Breast epithelium (tissue), 4 donors: ENCODE measurements at places on chromosomes 11 and 22.
A peak's percentile ranks its signal among the peaks of the same experiment; 100 is the strongest.

DNA sequence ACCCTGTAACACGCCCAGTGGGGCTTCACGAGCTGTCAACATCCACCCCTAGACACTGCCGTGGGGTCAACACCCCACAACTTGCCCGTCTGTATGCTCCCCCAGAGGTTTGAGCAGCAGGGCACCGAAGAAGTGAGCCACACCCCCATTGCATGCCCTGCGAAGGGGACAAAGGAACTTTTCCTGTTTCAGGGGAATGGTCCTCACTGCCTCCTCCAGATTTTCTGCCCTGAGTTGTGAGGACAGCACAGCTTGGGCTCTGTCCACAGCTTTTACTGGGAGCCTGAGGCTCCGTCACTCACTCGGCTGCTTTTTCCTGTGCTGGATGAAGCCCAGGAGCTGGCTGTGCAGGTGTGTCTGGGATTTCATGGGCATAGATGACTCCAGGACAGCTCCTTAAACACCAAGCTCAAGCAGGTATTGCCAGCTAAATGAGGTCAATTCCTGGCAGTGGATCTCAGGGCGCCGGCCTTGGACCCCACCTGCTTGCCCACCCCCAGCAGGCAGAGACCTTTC lies 40.2 kb upstream of the CCDC188 start:
- H3K4me3 ChIP-seq = no peak overlapping the region
- no peak for DNase-seq
- H3K36me3 ChIP-seq = no peaks in the 10 kb centered on the region
- no peaks in the 10 kb centered on the region for H3K27me3 ChIP-seq

- H3K27me3 ChIP-seq = no peaks in the 10 kb centered on the region
- no peak overlapping the region for H3K4me3 ChIP-seq
- DNase-seq = no peak
- no peaks in the 10 kb centered on the region for H3K36me3 ChIP-seq
These were observed 4.1 kb downstream of the INPP5J start for GRCh38 chr22:31126869-31127175.

GRCh38 chr11:126718276-126718675 lies 282.3 kb downstream of the KIRREL3 start:
- no peaks in the 10 kb centered on the region for H3K4me1 ChIP-seq
- DNase-seq = no peak
- H3K27me3 ChIP-seq = no peaks in the 10 kb centered on the region
- no peak overlapping the region for H3K4me3 ChIP-seq

GRCh38 chr11:61072316-61073109 lies 29.8 kb upstream of the CD5 start:
- H3K27me3 ChIP-seq = no peaks in the 10 kb centered on the region
- H3K27ac ChIP-seq = peak overlapping the region; percentile 70
- DNase-seq = no peak
- no peak overlapping the region for H3K4me3 ChIP-seq
- no peaks in the 10 kb centered on the region for H3K36me3 ChIP-seq

DNA sequence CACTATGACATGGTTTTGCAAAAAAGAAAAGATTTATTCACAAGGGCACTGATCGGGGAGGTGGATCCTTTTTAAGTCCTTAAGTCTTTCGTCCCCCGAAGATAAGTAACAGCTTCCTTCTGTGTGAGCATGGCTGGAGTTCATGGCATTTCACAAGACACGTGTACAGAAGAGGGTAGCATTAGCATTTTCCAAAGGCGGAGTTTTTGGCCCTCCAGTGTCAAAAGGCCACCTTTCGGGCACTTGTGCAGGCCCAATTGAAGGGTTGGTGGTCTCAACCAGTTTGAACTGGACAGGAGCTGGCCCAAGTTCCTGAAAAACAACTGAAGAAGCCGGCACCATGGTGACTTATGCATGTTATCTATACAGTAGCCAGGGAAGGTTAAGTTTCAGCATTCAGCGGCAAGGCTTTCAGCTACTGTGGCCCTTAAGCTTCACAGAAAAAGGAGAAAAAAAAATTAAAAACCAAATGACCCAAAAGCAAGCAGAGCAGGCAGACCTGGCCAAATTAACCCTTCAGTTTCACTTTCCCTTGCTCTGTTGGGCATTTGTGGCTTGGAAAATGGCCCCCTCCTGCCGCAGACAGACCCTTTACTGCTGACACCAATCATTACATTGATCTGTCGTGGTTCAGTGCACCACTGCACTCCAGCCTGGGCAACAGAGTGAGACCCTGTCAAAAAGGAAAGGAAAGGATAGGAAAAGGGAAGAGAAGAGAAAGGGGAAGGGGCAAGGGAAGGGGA lies 18.7 kb downstream of the ZNF74 start:
- H3K27me3 ChIP-seq = no peaks in the 10 kb centered on the region
- H3K27ac ChIP-seq = no peak overlapping the region
- DNase-seq = no peak
- no peaks in the 10 kb centered on the region for H3K36me3 ChIP-seq

DNA sequence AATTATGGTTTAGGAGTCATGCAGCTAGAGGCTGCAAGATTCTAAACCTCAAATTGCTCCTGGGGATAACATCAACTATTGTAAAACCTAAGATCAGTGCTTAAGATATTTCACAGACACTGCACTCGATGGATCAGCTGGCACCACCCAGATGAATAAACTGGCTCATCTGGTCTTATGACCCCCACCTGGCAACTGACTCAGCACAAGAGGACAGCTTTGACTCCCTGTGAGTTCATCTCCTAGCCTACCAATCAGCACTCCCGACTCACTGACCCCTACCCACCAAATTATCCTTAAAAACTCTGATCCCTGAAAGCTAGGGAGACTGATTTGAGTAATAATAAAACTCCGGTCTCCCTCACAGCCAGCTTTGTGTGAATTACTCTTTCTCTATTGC lies 782 bp upstream of the TTC12 start:
- H3K4me3 ChIP-seq = no peak overlapping the region
- no peaks in the 10 kb centered on the region for H3K27me3 ChIP-seq
- no peaks in the 10 kb centered on the region for H3K36me3 ChIP-seq
- DNase-seq = no peak
- H3K4me1 ChIP-seq = no peaks in the 10 kb centered on the region

DNA sequence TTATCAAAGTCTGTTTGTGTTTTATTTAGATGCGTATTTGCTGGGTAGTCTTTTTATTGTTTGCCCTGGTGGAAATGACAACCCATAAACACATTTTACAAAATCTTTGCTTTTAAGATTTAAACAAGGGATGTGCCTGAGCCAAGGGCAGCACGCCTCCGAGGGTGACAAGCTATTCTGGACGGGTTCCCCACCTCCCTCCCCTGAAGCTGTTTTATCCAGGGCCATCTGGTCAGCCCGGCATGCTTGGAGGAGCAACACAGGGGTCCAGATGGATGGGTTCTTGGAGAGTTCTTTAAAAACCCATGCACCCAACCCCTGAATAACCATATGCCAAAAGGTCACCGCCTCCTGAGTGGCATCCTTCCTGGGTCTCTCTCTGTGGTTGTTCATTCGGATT lies 408.9 kb downstream of the OPCML start:
- H3K4me3 ChIP-seq = no peak overlapping the region
- no peaks in the 10 kb centered on the region for H3K36me3 ChIP-seq
- no peak for DNase-seq
- H3K27ac ChIP-seq = no peak overlapping the region
- H3K27me3 ChIP-seq = no peaks in the 10 kb centered on the region
- H3K4me1 ChIP-seq = no peaks in the 10 kb centered on the region

DNA sequence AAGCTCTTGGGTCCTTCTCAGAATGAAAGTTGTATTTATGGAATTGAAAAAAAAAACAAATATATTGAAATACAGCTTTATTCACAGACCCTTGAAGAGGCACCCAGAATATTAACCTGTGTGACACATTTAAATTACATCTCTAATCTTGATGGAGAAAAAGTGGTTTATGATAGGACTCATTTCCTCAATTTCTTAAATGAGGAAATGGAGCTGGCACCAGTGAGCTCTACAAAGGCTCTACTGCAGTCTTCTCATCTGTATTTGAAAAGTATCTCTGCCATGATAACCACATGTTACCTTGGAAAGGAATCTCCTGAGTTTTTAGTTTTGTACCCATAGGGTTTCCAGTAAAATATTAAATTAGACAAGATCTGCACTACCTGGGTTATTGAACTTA lies 186.5 kb downstream of the HIPK3 start:
- no peak for DNase-seq
- no peak overlapping the region for H3K27ac ChIP-seq
- H3K27me3 ChIP-seq = no peaks in the 10 kb centered on the region
- H3K4me1 ChIP-seq = no peaks in the 10 kb centered on the region
- H3K4me3 ChIP-seq = no peak overlapping the region

GRCh38 chr11:89613911-89614310 lies 96.2 kb upstream of the TRIM77 start:
- DNase-seq = no peak
- no peaks in the 10 kb centered on the region for H3K4me1 ChIP-seq
- no peaks in the 10 kb centered on the region for H3K36me3 ChIP-seq

DNA sequence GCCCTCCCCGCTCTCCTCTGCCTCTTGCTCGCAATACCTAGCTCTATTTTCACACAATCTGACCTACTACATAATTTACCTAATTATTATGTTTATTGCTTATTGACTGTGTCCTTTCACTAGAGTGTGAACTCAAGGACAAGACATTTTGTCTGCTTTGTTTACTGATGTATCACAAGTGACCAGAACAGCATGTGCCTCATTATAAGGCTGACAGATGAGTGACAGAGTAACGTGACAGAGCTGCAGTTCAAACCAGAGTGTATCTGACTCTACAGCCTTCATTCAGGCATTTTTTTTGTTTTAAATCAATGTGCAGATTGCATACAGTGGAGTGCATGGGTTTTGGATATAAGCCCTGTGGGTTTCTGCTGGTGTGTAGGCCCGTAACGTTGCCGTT lies 82.0 kb upstream of the RAB1B start:
- H3K4me1 ChIP-seq = no peaks in the 10 kb centered on the region
- no peak overlapping the region for H3K4me3 ChIP-seq
- H3K27me3 ChIP-seq = no peaks in the 10 kb centered on the region
- H3K27ac ChIP-seq = no peak overlapping the region
- no peaks in the 10 kb centered on the region for H3K36me3 ChIP-seq

DNA sequence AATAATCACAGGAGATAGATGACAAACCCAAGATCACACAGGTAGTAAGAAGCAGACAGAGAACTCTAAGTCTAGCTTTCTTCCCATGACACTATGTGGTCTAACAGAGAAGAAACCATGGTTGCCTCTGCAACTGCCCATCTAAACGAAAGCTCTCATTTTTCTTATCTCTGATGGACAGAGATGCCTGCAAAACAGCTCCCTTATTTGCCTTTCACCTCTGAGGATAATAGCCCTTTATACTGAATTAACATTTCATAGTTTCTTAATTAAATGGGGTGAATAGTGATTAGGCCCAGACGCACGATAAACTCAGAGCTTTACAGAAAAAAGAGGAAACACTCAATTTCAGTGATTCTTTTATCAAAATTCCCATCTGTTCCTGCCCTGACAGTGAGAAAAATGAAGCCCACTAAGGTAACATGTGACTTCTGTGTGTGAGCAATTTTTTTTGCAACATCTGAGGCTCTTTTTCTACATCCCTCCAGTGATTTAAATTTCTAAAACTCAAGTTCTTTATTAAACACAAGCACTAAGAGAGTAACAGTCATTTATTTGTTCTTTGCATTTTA lies 24.6 kb downstream of the OR2AG2 start:
- no peaks in the 10 kb centered on the region for H3K36me3 ChIP-seq
- H3K27ac ChIP-seq = no peak overlapping the region
- DNase-seq = no peak
- no peak overlapping the region for H3K4me3 ChIP-seq

- no peaks in the 10 kb centered on the region for H3K36me3 ChIP-seq
- no peak overlapping the region for H3K27ac ChIP-seq
- peak; percentile 32 for DNase-seq
- no peaks in the 10 kb centered on the region for H3K27me3 ChIP-seq
These were observed 19.0 kb upstream of the E2F8 start for GRCh38 chr11:19259487-19260345.

GRCh38 chr22:21734540-21735199 lies 924 bp downstream of the YPEL1 start:
- H3K27me3 ChIP-seq = no peaks in the 10 kb centered on the region
- H3K4me3 ChIP-seq = peak overlapping the region; percentile 70
- H3K36me3 ChIP-seq = no peaks in the 10 kb centered on the region
- DNase-seq = no peak
- H3K27ac ChIP-seq = peak overlapping the region; percentile 70

GRCh38 chr11:127454856-127455255 lies 454.3 kb upstream of the KIRREL3 start:
- DNase-seq = no peak
- H3K27ac ChIP-seq = no peak overlapping the region
- H3K4me1 ChIP-seq = no peaks in the 10 kb centered on the region
- no peak overlapping the region for H3K4me3 ChIP-seq

DNA sequence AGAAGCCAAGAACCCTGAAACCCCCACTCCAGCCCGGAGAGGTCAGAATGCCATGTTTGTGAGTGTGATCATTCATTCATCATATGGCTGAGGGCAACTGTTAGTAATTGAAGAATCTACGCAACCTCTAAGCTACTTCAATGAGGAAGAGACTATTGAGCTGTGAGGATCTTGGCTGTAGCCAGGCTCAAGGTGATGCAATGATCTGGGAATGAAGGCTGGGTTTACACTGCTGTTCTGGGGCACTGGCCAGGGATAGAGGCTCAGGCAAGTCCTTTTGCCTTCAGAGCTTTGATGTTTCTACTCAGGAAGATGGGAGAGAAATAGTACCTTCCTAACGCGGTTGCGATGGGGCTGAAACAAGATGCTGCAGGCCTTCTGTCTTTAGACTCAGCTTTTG lies 12.9 kb downstream of the CRYBB2 start:
- no peak for DNase-seq
- H3K4me1 ChIP-seq = no peaks in the 10 kb centered on the region
- H3K36me3 ChIP-seq = no peaks in the 10 kb centered on the region
- H3K27me3 ChIP-seq = peaks cover 7% of the 10 kb centered on the region
- no peak overlapping the region for H3K27ac ChIP-seq
- no peak overlapping the region for H3K4me3 ChIP-seq

GRCh38 chr22:28172892-28173670 lies 254.0 kb upstream of the PITPNB start:
- DNase-seq = no peak
- no peaks in the 10 kb centered on the region for H3K27me3 ChIP-seq
- no peaks in the 10 kb centered on the region for H3K36me3 ChIP-seq
- no peaks in the 10 kb centered on the region for H3K4me1 ChIP-seq
- no peak overlapping the region for H3K27ac ChIP-seq
- no peak overlapping the region for H3K4me3 ChIP-seq

GRCh38 chr11:70625582-70626518 lies 227.5 kb downstream of the CTTN start:
- H3K27ac ChIP-seq = no peak overlapping the region
- no peak for DNase-seq
- no peaks in the 10 kb centered on the region for H3K36me3 ChIP-seq
- no peak overlapping the region for H3K4me3 ChIP-seq

- no peak overlapping the region for H3K4me3 ChIP-seq
- peaks cover 4% of the 10 kb centered on the region for H3K4me1 ChIP-seq
- H3K27me3 ChIP-seq = no peaks in the 10 kb centered on the region
- peak overlapping the region; percentile 61 for H3K27ac ChIP-seq
- no peak for DNase-seq
These were observed 34.0 kb upstream of the SMIM38 start for GRCh38 chr11:69121621-69122325.

GRCh38 chr11:95084509-95084908 lies 5.1 kb upstream of the ENDOD1 start:
- H3K27ac ChIP-seq = no peak overlapping the region
- no peaks in the 10 kb centered on the region for H3K4me1 ChIP-seq
- no peak for DNase-seq
- no peaks in the 10 kb centered on the region for H3K27me3 ChIP-seq
